ENCODE measurements at places on chromosomes 7 and 10.

GRCh38 chr10:133163889-133164815 is 4.1 kb downstream of the KNDC1 start:
- DNase-seq, result no peak

DNA sequence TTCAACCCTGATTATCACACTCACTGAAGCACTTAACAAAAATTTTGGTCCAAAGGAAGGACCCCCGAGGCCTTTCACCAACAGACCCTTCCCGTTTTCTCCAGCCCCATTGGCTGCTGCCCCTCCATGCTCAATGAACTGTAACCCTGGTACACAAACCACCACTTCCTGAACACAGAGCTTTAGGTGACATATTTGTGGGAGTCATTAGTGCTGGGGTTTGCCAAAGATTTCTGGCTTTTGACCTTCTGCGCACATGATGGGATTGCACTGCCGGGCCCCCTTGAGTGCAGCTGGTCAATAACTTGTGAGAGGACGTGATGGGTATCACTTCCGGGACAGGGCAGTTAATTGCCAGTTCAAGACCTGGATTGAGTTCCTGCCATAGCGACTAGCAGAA is 9.0 kb upstream of the CAMK1D start:
- DNase-seq, result no peak

DNA sequence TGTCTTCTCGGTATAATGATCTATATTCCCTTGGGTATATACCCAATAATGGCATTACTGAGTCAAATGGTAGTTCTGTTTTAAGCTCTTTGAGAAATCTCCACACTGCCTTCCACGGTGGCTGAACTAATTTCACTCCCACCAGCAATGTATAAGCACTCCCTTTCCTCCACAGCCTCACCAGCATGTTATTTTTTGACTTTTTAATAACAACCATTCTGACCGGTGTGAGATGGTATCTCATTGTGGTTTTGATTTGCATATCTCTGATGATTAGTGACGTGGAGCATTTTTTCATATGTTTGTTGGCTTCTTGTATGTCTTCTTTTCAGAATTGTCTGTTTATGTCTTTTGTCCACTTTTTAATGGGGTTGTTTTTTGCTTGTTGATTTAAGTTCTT is 33.6 kb downstream of the KIAA1217 start:
- DNase-seq, result no peak

DNA sequence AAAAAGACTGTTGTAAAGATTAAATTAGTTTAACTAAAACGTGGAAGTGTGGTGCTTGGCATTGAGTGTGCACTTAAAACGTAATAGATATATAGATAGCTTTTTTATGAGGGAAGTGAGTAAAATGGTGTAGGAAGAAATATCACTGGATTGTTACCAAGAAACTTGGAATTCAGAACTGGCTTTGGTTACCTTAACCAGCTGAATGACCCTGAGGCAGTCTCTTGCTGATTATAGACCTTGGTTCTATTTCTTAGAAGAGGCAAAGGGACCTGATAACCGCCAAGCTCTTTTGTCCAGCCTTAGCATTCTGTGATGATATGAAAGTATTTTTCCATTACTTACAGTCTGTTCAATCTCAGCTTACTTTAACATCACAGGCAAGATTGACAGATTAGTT is 3.8 kb downstream of the REEP3 start:
- DNase-seq, result no peak

DNA sequence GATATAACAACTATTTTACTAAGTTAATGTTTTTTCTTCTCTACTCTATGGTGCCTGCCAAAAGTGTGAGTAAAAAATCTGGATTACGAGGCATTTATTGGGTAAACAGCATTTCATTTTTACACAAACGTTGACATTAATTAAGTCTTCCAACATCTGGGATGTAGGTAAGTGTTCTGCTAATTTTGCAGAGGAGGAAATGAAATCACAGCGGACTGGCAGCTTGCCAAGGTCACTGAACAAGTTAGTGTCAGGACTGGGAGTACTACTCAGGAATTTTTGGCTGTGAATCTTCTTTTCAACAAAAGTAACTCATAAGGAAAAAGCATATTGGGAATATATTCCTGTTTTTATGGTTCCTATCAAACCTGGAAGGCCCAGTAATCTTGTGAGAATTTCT is 612.1 kb upstream of the FZD8 start:
- DNase-seq, result no peak

DNA sequence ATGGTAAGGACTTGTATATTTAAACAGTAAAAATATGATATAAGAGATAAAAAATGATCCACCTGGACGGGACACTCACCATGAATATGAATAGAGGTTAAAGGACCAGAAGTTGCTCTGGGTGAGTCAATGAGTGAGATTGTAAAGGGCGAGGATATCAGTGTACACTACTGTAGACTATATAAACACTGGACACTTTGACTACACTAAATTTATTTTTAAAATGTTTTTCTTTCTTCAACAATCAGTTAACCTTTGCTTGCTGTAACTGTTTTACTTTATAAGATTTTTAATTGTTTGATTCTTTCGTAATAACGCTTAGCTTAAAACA is 202.8 kb downstream of the VTI1A start:
- no peak for DNase-seq

DNA sequence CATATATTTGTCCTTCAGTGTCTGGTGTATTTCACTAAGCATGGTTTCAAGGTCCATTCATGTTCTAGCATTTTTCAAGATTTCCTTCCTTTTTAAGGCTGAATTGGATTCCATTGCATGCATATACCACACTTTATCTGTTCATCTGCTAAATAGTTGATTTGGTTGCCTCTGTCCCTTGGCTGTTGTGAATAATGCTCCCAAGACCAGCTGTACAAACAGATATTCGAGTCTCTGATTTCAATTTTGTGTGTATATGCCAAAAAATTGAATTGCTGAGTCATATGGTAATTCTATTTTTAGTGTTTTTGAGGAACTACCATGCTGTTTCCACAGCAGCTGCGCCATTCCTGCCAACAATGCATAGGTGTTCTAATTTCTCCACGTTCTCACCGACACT is 216.4 kb downstream of the NRG3 start:
- DNase-seq, result no peak

DNA sequence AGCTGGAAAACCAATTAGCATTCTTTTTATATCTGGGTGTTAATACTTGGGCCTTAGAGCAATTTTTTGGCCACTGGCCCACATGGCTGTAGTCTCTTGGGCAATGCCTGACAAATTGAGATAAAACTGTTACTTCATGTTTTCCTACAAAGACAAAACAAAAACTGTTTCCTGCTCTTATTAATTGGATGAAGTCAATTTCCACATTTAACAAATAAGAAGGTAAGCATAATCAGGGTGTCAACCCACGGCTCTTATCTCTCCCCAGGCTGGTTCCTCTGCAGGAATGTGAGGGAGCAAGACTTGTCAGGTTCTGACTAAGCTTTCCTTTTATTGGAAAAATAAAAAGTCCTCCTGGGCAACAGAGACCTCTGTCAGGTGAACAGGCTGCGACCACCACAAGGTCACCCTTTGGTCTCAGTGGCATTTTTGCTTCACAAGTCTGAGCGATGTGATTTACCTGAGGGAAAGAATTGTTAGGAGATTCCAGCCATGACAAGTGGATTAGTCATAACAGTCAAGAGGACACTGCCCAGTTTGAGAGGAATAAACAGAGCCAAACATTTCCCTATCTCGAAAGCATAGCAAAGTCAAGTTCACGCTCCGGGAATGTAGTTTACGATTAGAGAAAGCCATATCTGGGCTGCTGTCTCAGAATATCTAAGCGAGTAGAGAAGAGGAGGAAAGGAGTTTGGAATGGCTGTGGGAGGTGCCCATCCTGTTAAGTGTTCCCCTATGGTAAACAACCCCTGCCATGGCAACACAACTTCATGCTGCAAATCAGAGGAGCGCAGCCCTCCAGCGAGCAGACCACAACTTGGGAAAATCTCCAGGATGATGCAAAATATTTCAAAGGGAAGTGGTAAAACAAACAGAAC is 144.4 kb downstream of the TES start:
- DNase-seq, result no peak

GRCh38 chr10:34960983-34961382 is 129.2 kb downstream of the CUL2 start:
- no peak for DNase-seq

DNA sequence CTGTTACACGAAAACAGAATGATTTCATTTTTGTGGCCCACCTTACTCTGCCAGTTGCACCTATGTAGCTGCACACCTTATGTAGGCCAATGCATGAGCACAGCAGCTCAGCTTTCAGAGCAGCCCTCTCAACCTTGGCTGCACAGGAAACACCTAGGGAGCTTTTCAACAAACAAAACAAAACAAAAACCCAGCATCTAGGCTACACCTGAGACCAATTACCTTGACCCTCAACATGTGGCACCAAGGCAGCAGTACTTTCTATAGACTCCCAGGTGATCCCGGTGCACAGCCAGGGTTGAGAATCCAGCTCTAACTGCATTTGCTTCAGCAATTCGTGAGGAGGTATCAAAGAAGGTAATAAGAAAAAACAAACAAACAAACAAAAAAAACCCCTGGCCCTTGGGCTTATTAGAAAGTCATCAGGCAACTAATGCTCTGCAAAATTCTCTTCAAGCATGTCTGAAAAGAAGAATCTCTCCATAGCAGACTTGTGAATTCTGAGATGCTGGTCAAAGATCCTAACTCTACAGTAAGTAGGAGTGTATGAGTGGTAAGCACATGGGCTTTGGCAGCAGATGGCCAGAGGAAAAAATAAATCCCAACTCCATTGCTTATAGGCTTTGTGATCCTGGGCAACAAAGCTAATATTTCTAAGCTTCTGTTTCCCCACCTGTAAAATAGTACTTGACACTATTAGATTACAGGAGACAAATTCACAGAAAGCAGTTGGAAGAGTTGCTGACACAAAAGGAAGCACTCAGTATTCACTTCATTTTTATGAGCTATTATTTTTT is 113.4 kb upstream of the NOBOX start:
- DNase-seq, result no peak

DNA sequence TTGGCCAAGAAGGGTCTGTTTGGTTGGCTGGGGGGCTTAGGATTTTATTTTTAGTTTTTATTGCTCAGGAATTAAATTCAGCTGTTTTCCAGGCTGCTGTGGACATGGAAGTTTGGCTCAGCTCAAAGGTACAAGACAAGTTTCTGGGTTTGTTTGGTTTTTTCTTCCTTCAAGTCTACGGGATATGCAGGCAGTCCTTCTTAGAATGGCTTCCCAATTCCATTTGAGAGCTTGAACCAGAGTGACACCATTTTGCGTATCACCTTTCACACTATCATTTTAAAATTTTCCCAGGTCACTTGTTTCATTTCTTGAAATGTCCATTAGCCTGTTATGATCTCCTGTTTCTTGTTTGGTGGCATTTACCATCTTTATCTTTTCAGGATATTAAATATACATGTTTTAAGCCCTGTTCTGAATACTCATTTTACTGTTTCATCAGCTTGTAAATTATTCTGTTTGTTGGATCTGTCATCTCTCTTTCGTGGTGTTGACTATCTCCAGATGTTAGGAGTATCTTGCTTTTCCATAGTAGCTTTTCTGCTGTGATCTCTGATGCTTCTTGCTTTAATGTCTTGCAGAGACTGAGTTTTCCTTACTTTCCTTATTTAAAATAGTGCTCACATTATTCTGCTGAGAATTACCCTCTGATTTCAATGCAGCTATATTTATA is 9.4 kb upstream of the TMEM168 start:
- DNase-seq, result no peak

DNA sequence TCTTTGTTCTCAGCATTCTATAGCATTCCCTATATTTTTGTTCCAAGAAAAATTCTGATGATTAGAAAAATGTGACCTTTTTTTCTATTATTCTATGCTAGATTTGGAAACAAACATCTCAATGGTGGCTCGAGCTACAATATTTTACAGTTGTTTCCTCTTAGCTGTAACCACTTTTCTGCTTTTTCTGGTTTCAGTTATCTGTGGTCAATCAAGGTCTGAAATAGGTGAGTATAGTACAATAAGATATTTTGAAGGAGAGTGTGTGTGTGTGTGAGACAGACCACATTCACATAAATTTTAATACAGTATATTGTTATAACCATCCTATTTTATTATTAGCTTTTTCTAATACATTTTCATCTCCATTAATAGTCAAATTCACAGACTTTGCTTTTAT is 564.5 kb upstream of the GHITM start:
- no peak for DNase-seq

DNA sequence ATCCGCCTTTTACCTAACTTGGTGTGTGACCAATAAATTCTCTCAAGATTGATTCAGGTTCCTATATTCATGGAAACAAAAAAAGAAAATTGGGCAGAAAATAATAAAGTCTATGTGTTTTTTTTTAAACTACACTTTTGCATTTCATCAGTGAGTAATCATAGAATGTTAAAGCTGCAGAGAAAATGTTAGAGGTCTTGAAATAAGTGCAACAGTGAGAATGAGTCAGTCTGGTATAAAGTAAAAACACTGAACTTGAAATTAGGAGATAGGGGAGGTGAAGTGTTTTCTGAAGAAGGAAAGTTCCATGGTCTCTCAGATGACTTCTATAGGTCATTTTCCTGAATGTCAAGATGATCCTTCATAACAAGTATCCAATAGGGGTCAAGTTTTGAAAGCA is 202.6 kb upstream of the NRP1 start:
- no peak for DNase-seq

- no peak for DNase-seq
Observed at GRCh38 chr7:2730846-2731770, 43.1 kb downstream of the AMZ1 start.

DNA sequence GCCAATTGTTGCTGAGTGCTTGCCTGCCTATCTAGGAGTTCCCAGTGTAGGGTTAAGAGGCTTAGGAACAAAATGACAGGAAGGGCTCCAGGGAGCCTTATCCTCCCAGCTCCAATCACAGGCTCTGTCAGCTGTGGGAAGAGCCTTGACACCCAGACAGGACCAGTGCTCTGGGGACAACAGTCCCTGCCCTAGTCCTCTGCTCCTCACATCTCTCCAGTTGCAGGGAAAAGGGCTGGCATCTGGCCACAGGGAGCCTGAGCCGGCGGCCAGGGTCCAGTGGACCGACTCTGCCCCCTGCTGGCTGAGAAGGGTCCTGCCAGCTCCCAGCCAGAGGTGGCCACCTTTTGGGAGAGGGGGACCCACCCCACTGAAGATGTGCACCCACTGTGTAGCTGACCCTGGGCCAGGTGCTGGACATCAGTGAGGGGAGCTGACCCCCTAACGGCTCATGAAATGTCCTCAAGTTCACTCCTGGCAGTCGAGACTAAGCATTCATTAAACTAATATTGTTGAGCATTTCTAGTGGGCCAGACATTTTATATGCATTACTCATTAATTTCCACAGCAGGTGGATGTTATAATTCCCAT is 17.6 kb downstream of the DNAJB12 start:
- no peak for DNase-seq

DNA sequence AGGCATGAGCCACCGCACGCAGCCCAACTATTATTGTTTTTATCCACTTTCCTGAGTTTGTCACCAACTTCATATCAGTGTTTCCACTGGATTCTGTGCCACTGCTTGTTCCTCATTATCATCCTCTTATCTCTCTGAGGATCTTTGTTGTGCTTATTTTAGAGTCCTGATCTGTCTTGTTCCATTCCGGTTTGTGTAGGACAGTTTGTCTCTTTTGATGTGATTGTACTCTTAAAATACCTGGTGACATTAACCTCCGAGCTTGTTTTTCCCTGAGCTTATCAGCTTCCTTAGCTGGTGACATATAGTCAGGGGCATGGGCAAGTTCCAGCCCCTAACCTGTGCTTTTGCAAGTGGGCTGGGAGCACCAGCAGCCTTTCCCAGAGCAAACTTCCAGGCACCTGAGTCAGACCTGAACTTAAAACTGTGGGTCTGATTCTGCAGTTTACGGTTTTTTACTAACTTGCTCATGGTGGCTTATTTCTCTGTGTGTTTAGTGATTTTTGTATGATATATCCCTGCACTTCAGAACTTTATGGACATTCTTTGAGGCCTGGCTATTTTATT is 23.1 kb upstream of the FMC1 start:
- no peak for DNase-seq

Measured in cortex of kidney (tissue), 1 donor.